SK-N-SH treated with all-trans-retinoic acid at 6 μM for 48 hours (cell line): ENCODE measurements at places on chromosomes 6 and 20.
A peak's percentile ranks its signal among the peaks of the same experiment; 100 is the strongest.

GRCh38 chr6:11009353-11009752, 34.8 kb downstream of the ELOVL2 start:
- peak; percentile 68 for ATAC-seq

GRCh38 chr6:81384921-81385320, 367.6 kb downstream of the TENT5A start:
- no peak for ATAC-seq

DNA sequence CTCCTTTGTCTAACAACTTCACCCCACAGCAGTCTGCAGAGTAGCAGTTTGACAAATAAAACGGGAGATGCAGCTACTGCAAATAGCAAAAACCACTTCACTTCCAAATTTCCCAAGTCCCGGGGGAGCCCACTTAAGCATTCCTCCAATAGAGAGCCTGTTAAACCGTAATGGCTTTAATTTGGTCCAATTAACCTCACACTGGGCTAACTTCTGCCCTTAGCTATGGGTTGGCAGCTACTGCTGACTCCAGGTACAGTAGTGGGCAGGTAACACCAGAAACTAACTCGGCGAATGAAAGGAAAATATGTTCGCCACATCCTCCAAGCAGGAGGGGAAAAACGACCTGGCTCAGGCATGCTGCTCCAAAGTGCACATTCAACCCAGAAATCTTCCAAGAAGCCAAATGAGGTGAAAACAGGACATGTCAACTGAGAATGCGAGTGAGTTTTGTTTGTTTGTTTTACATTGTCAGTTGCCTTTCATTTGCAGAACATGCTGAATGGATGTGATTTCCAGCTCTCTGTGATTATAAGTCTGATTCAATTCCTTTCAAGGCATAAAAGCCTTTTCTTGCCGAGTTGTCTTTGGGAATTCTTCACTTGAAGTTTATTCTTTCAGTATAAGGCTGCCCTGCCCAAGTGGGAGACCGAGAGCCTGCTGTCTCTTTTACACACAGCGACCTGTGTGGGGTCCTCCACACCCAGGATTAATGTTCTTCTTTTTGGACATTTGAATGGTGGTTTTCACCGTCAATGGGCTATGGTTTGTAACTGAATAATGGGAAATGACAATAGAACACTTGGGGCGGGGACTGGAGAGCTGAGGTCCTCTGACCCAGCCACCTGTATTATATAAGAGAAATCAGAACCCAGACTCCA, 117.3 kb upstream of the ARMC2 start:
- ATAC-seq = no peak

DNA sequence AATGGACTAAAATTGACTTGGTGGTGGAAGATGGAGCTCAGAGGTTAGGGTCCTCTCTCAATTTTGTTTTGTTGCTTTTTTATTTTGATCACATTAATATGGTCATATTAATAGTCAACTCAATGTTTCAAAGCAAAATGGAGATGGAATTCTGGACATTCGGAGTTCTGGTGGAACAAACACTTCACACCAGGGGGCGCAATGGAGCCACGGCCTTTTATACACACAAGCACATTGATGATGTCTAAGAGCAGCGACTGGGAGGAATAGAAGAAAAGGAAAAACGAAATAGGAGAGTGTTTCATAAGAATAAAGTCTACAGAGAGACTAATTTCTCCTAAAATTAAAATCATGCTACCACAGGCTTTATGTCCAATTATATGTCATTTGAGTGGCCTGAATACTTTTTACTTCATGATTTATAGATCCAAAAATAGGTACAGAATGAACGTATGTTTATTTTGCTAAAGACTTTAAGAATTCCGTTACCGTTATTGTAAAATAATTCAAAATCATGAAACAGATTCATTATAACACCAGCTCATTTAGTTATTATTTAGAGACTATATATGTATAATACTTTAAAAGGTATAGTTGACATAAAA, 197.6 kb upstream of the SASH1 start:
- ATAC-seq = peak; percentile 94

DNA sequence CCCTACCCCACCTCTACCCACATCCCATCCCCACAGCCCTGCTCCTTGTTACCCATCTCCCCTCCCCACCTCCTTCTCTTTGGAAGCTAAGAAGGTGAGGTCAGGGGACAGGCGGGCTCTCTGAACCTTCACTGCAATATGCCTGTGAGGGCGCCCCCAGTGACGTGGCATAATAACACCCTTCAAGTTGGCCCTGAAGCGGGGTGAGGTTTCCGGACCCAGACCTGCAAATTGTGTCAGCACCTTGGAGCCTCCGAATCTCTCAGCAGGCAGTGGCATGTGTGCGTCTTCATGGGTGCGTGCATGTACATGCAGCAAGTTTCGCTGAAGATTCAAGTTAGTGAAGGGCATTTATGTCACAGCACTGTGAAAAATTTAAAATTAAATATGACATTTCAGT, 114.6 kb downstream of the SOBP start:
- no peak for ATAC-seq

- no peak for ATAC-seq
These were observed 39.9 kb upstream of the IYD start for GRCh38 chr6:150328744-150329405.

DNA sequence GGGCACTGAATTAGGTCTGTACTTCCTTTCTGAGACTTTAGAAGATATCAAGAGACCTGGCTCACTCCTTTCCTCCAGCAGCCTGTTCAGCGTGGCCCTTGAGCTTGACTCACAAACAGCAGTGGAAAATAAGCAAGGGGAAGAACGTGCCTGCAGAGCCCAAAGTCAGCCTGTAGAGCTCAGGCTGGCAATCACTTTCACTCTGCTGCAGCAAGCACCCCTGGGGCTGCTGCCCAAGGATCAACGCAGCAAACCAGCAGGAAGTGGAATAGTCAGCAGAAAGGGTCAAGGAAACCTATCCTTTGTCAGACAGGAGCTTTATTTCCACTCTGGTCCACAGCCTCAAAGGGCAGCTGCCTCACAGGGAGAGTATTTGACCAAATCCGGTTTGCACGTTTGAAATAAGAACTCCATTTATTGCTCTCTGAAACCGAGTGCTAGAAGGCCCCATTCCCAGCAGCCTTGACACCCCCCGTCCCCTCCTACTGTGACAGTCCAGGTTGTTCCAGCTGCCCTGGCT, 77.4 kb downstream of the PRDM1 start:
- peak; percentile 60 for ATAC-seq

DNA sequence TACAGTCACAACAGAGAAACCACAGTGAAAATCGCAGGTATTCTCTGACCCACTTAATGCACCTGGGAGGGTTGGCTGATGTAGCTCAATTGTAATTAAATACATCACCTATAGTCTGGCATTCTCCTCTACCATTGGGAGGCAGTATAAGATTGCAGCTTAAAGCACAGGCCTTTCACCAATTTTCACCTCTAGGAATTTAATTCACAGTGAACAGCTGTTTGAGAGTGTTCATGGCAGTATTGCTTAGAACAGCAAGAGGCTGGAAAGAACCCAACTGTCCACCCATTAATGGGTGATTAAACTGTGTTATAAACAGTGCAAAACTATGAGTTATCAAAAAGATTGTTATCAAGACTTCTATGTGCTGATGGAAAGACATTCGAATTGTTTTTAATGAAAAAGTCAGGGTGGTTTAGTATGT, 2.0 kb downstream of the EDEM2 start:
- no peak for ATAC-seq

- ATAC-seq = no peak
These were observed 11.7 kb downstream of the VNN2 start for GRCh38 chr6:132746048-132746447.

GRCh38 chr6:41694815-41695526, 40.4 kb downstream of the TFEB start:
- no peak for ATAC-seq

- ATAC-seq = no peak
These were observed 504.5 kb downstream of the CD83 start for GRCh38 chr6:14622085-14622484.

DNA sequence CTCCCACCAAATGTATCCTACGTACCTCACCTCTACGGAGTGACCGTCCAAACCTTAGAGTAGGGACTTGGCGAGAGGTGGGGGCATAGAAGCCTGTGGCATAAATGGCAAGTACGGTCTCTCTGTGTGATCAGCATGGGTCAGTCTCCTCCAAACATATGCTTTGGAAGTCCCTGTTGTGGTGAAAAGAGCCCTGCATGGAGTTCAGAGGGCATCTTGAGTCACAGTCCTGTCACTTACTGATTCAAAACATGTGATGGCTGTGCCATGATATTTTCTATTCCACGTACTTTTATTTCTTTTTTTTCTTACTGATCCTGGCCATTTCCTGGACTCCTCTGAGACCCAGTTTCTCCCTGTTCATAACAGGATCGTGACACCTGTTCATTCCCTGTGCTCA, 67.5 kb upstream of the CEP85L start:
- no peak for ATAC-seq

- peak; percentile 57 for ATAC-seq
These were observed 3.5 kb downstream of the NDUFAF5 start for GRCh38 chr20:13788167-13788834.

- no peak for ATAC-seq
These were observed 79.9 kb downstream of the FNDC1 start for GRCh38 chr6:159249128-159249527.

DNA sequence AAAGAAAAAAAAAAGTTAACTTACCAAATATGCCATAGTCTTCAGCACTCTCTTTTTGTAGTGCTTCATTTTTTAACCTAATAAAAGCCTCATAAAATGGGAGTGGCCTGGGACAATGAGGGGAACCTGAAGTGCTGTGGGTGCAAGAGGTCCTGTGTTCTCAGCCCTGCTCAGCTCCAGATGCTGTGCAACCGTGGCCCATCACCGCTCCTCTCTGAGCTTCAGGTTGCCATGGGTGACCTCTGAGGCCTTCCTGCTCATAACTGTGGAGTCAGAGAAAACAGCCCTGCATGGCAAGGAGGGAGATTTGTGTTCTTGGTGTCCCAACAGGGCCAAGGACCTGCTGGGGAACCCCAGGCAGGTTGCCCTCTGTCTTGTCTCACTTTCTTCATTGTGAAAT, 10.0 kb downstream of the TCF15 start:
- no peak for ATAC-seq
